ENCODE measurements at places on chromosomes 1 and 21.

DNA sequence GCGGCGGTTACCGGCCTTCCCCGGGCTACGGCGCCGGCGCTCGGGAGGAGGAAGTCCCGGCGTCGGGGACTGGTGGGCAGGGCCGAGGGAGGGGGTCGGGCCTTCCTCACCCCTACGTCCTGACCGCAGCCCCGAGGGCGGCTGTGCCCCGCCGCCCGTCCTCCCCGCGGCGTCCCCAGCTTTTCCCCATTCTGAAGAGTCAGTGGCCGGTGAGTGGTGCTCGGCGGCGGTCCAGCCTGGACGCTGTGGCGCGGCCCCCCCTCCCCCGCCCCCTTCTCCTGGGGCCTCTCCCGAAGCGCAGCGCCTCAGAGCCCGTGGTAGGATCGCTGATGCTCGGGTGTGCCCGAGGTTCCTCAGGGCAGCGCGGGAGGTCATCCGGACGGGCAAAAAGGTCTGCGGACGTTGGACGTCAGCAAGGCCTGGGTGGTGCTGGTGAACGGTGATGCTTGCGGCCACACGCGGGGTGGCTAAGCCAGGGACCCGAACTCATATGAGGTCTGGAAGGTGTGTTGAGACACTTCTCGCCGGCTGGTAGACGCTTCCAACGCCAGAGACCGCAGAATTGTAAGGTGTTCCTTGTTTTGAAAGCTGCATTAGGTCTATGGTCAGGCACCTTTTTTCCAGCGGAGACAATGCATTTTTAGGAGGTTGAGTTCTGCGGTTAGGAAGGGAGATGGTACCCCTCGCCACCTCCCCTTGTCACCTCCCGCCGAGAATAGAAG, 725 bp downstream of the SLC25A33 start:
- peak; percentile 50 for DNase-seq

GRCh38 chr1:75257424-75257823, 123.2 kb downstream of the LHX8 start:
- DNase-seq = no peak

GRCh38 chr1:217493290-217493689, 137.6 kb downstream of the GPATCH2 start:
- DNase-seq = peak; percentile 46

DNA sequence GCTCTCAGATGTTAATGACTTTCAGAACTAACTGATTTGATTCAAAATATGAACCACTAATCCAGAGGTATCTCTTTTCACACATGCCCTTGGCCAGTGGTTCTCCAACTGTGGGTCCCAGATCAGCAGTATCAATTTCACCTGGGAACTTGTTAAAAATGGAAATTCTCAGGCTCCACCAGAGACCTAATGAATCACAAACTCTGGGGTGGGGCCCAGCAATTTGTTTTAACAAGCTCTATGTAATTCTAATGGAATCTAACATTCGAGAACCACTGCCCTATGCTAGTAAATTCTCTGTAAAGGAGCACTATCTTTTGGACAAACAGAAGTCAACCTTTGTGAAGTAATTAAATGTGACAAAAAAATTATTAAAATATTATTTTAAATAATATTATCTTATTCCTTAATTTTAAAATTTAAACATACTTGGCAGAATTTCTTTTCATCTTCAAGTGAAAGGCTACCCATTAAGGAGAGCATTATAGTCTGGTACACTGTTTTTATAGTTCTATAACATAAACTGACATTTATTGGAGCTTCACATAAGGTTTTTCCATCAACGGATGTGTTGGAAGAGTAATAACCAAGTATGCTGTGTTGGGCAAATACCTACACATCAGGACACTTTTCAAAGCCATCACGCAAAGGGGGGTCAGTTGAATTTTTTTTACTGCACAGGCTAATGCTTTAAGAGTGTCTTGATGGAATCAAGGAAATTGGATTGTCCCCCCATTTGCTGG, 130.4 kb downstream of the LHX4 start:
- no peak for DNase-seq

- DNase-seq = no peak
These were observed 47.9 kb upstream of the SLC44A3 start for GRCh38 chr1:94772230-94772641.

- peak; percentile 69 for DNase-seq
These were observed 453.8 kb downstream of the NEGR1 start for GRCh38 chr1:71828431-71829012.

GRCh38 chr1:226617109-226617508, 68.5 kb downstream of the STUM start:
- DNase-seq = no peak

Data from NCI-H146 (cell line).